Stimulated activated CD8-positive, alpha-beta memory T cell treated with anti-CD3 and anti-CD28 coated beads, Interleukin-4, amount 100 ng/mL, for 1 hour (primary cell): ENCODE measurements at places on chromosomes 6 and 20.

DNA sequence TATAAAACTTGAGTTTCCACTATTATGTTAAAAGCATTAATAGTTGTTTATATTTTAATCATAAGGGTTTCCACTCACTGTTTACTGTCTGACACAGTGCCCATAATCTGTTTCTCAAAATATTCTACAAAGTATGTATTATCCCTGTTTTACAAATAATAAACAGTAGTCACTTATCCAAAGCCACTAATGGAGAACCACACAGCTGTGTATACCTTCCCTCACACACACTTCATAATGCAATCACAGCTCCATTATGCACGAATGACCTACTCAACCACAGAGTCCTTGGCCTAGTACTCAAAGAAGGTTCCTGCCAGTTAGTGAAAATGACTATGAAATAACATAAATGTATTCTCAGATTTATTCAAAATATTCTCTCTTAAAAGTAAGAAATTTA is 103.1 kb downstream of the EPB41L2 start:
- no peak for DNase-seq

DNA sequence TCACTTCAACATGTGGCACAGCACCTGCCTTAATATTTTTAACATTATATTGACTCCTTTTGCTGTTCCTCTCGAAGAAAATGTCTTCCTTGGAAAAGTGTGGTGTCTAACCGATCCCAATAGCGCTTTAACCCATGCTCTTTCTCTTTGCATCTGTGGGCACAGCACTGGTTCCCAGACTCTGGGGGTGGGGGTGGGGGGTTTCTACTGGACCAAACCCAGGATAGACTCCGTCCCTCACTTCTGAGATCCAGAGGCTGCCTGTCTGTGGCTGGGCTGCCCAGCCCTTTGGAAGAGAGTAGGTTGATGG is 3.9 kb upstream of the ZNF292 start:
- DNase-seq: no peak

DNA sequence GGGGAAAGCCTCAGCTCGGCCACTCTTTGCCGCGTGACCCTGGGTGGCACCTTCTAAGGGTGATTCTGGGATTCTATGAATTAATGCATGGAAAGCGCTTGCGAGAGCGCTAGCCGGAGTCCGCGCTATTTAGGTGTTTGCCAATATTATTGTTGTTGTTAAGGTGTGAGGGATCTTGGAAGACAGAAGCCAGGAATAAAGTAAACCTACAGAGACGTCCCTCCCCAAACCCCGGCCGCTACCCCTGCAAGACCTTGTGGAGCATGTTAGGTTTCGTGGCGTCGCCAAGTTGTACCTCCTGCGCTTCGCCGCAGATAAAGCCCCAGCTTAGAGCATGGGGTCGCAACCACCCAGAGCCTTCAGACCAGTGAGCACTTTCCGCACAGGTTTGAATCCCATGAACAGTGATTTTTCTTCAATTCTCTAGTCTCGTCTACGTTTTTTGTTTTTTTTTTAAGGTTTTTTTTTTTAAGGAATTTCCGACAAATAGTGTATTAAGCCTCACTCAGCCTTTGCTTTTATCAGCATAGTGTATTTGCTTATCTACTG is 16.9 kb upstream of the ZSCAN9 start:
- no peak for DNase-seq

- no peak for DNase-seq
These were observed 73.9 kb downstream of the DHX35 start for GRCh38 chr20:39036011-39036410.
